ENCODE measurements at places on chromosomes 5 and 9.
A peak's percentile ranks its signal among the peaks of the same experiment; 100 is the strongest.

- no peaks in the 10 kb centered on the region for H3K27me3 ChIP-seq
- peak; percentile 89 for DNase-seq
- H3K27ac ChIP-seq: peak overlapping the region; percentile 73
- H3K36me3 ChIP-seq: no peaks in the 10 kb centered on the region
- peaks cover 20% of the 10 kb centered on the region for H3K4me1 ChIP-seq
Measured at GRCh38 chr5:111757355-111758283, 625 bp upstream of the NREP start.

- H3K27me3 ChIP-seq: no peaks in the 10 kb centered on the region
- H3K36me3 ChIP-seq: no peaks in the 10 kb centered on the region
- DNase-seq: no peak
- H3K4me1 ChIP-seq: peaks cover 33% of the 10 kb centered on the region
- peak overlapping the region; percentile 98 for H3K27ac ChIP-seq
Measured at GRCh38 chr9:133120501-133121197, 391 bp downstream of the RALGDS start.

DNA sequence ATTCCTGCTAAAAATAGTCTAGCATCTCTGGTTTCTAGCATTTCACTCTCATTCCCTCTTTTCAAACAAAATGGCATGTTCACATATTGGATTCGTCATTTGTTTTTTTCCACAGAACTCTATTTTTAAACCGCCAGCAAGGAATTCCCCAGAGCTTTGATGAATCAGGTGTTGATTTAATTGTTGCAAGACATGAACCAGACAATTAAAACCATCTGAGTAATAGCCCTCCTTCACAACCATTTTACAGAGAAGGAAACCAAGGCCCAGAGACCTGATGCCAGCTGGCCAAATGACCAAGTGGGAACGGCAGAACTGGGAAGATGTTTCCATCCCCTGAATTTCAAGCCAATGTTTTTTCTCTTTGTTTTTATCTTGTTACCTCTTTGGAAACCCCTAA is 167.0 kb downstream of the CAAP1 start:
- H3K27me3 ChIP-seq: no peaks in the 10 kb centered on the region
- no peaks in the 10 kb centered on the region for H3K4me1 ChIP-seq
- DNase-seq: no peak

- no peak overlapping the region for H3K27ac ChIP-seq
- peaks cover 7% of the 10 kb centered on the region for H3K36me3 ChIP-seq
- H3K4me1 ChIP-seq: no peaks in the 10 kb centered on the region
- no peak for DNase-seq
- no peak overlapping the region for H3K4me3 ChIP-seq
Measured at GRCh38 chr9:3215658-3216057, 310.1 kb downstream of the RFX3 start.

DNA sequence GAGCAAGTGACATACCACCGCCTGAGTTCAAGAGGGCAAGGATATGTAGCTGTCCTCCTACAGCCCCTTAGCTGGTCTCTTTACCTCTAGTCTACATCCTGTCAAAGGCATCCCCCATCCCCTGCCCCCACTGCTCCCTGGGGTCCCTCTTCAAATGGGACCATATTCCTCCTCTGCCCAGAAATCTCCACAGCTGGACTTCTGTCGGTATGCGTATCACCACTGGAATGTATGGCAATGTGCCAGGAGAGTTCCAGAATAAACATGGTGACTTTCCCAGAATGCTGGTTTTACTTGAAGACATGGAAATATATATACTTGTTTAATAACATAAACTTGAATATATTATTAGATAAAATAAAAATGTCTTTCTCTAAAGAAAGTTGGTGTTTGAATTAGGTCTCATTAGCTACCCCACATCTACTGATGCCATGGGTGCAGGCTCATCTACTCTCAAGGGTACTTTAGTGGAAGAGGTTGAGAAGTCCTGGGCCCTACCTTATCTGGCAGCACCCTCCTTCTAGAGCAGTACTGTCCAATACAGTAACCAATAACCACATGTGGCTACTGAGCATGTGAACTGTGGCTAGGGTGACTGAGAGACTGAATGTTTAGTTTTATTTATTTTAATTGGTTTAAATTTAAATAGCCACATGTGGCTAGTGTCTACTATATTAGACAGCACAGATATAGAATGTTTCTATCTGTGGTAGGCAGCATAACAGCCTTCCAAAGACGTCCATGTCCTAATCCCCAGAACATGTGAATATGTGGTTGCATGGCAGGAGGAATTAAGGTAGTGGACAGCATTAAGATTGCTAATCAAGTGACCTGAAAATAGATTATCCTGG is 181.7 kb upstream of the SLC30A5 start:
- H3K4me3 ChIP-seq: no peak overlapping the region
- H3K27me3 ChIP-seq: no peaks in the 10 kb centered on the region
- H3K4me1 ChIP-seq: no peaks in the 10 kb centered on the region
- H3K27ac ChIP-seq: no peak overlapping the region

DNA sequence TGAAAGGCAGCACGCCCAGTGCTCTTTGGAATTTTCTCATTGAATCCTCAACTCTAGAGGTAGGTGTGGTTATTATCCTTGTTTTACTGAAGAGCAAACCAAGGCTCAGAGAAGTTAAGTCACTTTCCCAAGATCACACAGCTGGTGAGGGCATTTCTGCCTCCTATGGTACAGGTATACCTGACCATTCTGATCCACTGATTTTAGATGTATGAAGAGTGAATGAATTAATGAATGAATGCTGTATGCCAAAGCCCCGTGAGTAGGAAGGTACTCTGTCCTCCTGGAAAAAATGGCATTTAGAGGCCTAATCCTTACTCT is 18.2 kb upstream of the CSF1R start:
- H3K36me3 ChIP-seq: no peaks in the 10 kb centered on the region
- H3K4me3 ChIP-seq: no peak overlapping the region
- peaks cover 11% of the 10 kb centered on the region for H3K4me1 ChIP-seq
- DNase-seq: no peak
- peaks cover 2% of the 10 kb centered on the region for H3K27me3 ChIP-seq

GRCh38 chr9:70504834-70505233 is 90.4 kb upstream of the KLF9 start:
- H3K4me3 ChIP-seq: no peak overlapping the region
- H3K27me3 ChIP-seq: no peaks in the 10 kb centered on the region

DNA sequence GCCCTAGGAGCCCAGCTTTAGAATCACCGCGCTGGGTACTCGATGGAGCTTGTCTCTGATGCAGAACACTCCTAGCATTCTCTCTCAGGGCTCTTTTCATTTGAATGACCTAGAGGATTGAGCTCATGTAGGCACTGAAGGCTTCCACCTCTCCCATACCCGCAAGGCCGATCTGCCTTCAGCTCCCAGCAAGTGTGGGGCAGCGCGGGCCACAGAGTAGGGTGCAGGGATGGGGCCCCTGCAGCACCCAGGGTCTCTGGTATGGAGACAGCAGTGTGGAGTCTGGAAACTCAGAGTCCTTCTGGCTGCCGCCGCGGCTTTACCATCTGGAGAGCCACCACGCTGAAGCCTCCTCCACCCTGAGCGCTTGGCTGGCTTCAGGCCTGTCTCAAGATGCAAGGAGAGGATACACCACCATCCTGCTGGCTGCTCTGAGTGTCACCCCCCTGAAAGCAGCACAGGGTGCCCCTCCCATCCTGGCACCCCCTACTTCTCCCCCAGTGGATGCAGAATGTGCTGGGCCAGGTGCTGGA is 12.9 kb downstream of the STKLD1 start:
- DNase-seq: no peak
- peaks cover 23% of the 10 kb centered on the region for H3K27me3 ChIP-seq
- H3K4me3 ChIP-seq: no peak overlapping the region
- H3K4me1 ChIP-seq: no peaks in the 10 kb centered on the region
- no peak overlapping the region for H3K27ac ChIP-seq
- H3K36me3 ChIP-seq: no peaks in the 10 kb centered on the region

GRCh38 chr9:23837038-23837437 is 11.0 kb upstream of the ELAVL2 start:
- H3K36me3 ChIP-seq: no peaks in the 10 kb centered on the region
- no peak overlapping the region for H3K4me3 ChIP-seq
- H3K4me1 ChIP-seq: no peaks in the 10 kb centered on the region
- H3K27ac ChIP-seq: no peak overlapping the region
- no peak for DNase-seq
- peaks cover 2% of the 10 kb centered on the region for H3K27me3 ChIP-seq

DNA sequence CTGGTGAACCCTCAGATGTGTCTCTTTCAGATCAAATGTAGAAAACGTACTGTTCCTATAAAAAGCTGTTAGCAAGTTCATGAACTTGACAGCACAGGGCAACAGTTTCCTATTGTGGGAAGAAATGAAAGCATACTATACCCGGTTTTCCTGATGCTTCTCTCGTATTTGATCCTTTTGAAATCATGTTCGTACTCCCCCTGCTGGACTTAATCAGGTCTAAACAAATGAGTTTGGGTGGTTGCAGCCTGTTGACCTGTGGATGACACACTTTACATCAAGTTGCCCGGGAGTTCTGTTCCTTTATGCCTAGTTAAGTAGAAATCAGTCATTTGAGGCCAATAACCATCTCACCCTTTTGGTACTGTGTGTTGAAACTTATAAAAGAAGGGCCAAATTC is 1992.3 kb downstream of the MAT2B start:
- H3K36me3 ChIP-seq: no peaks in the 10 kb centered on the region
- no peaks in the 10 kb centered on the region for H3K27me3 ChIP-seq
- no peak overlapping the region for H3K4me3 ChIP-seq
- no peak for DNase-seq

DNA sequence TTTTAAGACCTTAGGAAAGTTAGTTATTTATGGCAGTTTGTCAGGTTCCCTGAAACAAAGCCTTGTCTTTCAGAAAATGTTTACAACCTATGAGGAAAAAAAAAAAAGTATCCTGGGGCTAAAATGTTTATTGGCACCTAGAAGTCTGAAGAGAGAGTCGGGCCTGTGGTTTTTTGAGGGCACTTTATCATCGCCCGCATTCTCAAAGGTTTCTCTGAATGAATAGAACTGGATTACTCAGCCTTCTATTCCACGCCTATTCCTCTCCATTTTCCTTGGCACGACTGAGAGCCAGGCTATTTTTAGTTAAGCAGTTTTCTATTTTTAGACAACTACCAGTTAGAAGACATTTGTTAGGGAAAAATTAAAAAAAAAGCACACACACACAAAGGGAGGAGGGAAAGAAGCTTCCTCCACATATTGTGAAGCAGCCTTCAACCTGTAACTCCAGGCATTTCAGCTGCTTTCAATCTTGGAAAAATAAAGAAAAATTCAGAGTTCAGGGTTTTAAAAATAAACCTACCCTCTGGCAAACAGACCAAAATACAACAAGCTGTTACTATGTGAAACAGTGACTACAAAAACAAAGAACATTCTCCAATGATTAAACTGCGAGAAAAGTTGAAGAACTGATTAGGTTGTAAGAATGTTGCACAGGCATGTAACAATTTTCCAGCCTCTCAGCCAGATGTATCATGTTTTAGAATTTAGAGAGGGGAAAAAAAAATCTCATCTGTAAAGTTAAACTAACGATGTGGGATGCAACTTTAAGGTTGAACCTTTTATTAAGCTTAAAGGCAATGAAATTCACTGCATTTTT is 97.0 kb downstream of the MEF2C start:
- H3K4me3 ChIP-seq: no peak overlapping the region
- H3K27me3 ChIP-seq: no peaks in the 10 kb centered on the region
- peaks cover 34% of the 10 kb centered on the region for H3K4me1 ChIP-seq
- no peaks in the 10 kb centered on the region for H3K36me3 ChIP-seq
- no peak for DNase-seq
- peak overlapping the region; percentile 84 for H3K27ac ChIP-seq

DNA sequence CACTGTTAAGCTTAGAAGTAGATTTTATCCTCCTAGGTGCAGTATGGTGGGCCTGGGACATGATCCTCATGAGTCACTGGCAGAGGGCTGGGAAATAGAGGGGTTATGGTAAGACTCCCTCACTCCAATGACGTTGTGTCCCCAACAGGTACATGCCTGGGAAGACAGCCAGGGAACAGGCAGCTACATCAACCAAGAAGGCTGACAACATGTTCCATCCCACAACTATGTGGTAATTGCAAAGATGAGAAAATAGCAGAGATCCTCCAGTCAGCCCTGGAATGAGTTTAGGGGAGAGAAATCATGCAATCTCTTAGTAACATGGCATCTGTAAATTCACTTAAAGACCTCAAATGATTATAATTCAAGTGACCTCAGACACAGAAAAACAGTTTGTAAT is 114.4 kb upstream of the LIFR start:
- no peak overlapping the region for H3K27ac ChIP-seq
- peaks cover 5% of the 10 kb centered on the region for H3K27me3 ChIP-seq
- no peaks in the 10 kb centered on the region for H3K36me3 ChIP-seq
- no peak overlapping the region for H3K4me3 ChIP-seq
- DNase-seq: no peak

GRCh38 chr9:38683336-38683735 is 36.6 kb downstream of the FAM240B start:
- no peak overlapping the region for H3K4me3 ChIP-seq
- H3K4me1 ChIP-seq: no peaks in the 10 kb centered on the region
- DNase-seq: no peak
- no peaks in the 10 kb centered on the region for H3K36me3 ChIP-seq

DNA sequence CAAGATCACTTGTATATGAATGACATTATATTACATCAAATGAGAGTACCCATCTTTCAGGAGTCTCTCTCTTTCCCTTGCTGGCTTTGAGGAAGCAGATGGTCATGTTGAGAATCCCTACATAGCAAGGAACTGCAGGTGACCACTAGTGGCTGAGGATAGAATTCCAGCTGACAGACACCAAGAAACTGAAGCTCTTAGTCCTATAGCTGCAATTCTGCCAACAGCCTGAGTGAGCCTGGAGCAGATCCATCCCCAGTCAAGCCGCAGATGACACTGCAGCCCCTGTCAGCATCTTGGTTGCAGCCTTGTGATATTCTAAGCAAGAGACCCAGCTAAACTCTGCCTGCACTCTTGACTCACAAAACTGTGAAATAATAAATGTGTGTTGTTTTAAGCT is 531.5 kb downstream of the CSNK1G3 start:
- no peaks in the 10 kb centered on the region for H3K27me3 ChIP-seq
- peaks cover 13% of the 10 kb centered on the region for H3K36me3 ChIP-seq

GRCh38 chr9:106403081-106403480 is 459.9 kb upstream of the ZNF462 start:
- no peak overlapping the region for H3K27ac ChIP-seq
- DNase-seq: no peak
- no peaks in the 10 kb centered on the region for H3K4me1 ChIP-seq
- peaks cover 6% of the 10 kb centered on the region for H3K27me3 ChIP-seq

GRCh38 chr5:151811593-151812321 is 40.0 kb downstream of the G3BP1 start:
- no peaks in the 10 kb centered on the region for H3K4me1 ChIP-seq
- H3K4me3 ChIP-seq: no peak overlapping the region
- H3K36me3 ChIP-seq: peaks cover 14% of the 10 kb centered on the region
- DNase-seq: no peak
- H3K27me3 ChIP-seq: no peaks in the 10 kb centered on the region

DNA sequence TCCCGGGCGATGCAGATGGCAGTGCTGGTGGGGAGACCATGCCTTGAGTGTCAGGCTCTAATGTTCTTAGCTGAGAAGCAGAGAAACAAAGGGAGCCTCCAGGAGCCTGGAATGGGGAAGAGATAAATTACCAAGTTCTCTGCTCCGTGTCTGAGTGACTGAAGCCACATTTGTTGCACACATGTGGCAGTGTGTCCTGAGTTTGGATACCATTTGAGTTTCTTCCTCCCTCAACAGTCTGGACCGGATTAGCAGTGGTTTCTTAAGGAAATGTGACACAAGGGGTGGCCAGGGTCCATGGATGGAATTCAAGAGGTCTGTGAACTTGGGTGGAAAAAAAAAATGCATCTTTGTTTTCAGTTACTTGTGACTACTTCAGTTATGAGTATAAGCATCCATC is 50.7 kb upstream of the GARNL3 start:
- no peak for DNase-seq
- H3K36me3 ChIP-seq: no peaks in the 10 kb centered on the region
- peaks cover 2% of the 10 kb centered on the region for H3K4me1 ChIP-seq
- H3K4me3 ChIP-seq: no peak overlapping the region
- no peaks in the 10 kb centered on the region for H3K27me3 ChIP-seq
